ENCODE measurements at places on chromosomes 16 and 17. TPM values are rescaled to one million over a fixed set of nuclear protein-coding genes. Genes with fewer than 3 reads are reported as not detected.

The PRR11 gene
- total RNA-seq: 108 TPM

DNA sequence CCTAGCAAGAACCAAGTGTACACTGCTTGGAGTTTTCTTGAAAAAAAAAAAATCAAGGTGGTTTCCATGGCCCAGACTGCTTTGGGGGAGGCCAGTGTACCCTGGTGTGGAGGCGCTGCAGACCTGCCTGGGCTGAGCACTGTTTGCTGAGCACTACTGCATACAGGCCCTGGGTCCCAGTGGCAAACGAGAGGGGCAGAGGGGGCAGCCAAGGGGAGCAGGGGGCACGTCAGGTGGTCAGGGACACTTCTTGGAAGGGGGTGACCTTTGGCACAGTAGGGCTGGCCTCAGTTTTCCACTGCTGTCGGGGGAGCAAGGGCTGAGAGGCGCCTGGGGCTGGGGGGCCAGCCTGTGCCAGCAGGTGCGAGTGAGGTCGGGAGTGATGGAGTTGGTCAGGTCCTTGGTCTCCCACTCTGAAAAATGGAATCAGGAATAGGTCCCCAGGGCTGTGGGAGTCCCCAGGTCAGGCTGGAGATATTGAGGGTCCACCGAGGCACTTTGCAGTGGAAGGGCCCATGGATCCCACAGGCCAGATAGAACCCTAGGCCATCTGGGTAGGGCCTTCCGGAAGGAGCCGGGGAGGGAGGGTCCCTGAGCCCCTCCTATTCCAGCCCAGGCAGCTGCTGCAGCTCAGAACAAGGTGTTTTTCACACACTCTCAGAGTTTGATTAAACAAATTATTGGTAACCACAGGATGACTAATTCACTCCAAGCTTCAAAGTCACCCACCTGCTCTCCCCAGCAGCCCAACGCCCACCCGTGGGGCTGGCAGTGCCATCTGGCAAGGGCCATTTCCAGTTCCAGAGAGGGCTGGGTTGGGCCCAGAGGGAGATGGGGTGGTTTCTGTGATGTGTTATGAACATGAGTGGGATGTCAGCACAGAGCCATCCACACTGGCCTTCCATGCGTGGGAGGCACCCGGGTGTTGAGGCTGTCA is 3.5 kb downstream of the ZFPM1 start:
- H3K27me3 ChIP-seq: no peaks in the 10 kb centered on the region
- peaks cover 47% of the 10 kb centered on the region for H3K4me1 ChIP-seq
- no peaks in the 10 kb centered on the region for H3K36me3 ChIP-seq
- H3K27ac ChIP-seq: peak overlapping the region; percentile 97
- DNase-seq: peak; percentile 77

The NPIPA3 gene
- 1.3 TPM for total RNA-seq

DNA sequence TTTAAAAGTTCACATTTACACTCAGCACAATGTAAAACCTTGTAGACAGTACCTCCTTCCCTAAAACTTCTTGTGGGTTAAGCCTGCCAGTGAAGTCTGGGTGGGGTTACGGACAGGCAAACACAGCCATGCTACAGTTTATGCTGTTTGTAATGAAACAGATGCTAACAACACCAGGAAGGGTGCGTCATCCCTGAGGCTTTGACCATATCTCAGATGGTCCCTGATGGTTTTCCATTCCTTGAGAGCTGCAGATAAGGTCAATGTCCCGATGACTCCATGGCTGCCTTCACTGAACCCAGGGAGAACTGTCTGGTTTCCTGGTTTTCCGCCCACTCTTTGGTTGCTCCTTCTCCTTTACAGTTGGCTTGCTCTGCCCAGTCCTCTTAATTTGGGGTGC is 29.1 kb downstream of the GAS7 start:
- H3K27me3 ChIP-seq: peaks cover 34% of the 10 kb centered on the region
- H3K36me3 ChIP-seq: peaks cover 6% of the 10 kb centered on the region
- H3K4me1 ChIP-seq: peaks cover 17% of the 10 kb centered on the region
- H3K27ac ChIP-seq: no peak overlapping the region

The BCO1 gene
- total RNA-seq: not detected

DNA sequence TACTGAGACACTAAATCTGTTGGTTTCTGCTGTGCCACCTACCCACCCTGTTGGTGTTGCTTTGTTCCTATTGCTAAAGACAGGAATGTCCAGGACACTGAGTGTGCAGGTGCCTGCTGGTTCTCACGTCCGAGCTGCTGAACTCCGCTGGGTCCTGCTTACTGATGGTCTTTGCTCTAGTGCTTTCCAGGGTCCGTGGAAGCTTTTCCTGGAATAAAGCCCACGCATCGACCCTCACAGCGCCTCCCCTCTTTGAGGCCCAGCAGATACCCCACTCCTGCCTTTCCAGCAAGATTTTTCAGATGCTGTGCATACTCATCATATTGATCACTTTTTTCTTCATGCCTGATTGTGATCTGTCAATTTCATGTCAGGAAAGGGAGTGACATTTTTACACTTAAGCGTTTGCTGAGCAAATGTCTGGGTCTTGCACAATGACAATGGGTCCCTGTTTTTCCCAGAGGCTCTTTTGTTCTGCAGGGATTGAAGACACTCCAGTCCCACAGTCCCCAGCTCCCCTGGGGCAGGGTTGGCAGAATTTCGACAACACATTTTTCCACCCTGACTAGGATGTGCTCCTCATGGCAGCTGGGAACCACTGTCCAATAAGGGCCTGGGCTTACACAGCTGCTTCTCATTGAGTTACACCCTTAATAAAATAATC is 14.6 kb downstream of the STH start:
- H3K4me3 ChIP-seq: no peak overlapping the region
- no peaks in the 10 kb centered on the region for H3K4me1 ChIP-seq
- no peak for DNase-seq
- no peak overlapping the region for H3K27ac ChIP-seq

- no peaks in the 10 kb centered on the region for H3K36me3 ChIP-seq
- peak; percentile 78 for DNase-seq
- H3K27me3 ChIP-seq: peaks cover 15% of the 10 kb centered on the region
- H3K4me3 ChIP-seq: peak overlapping the region; percentile 65
Measured at GRCh38 chr16:9138731-9139501, 47.5 kb downstream of the HAPSTR1 start.

DNA sequence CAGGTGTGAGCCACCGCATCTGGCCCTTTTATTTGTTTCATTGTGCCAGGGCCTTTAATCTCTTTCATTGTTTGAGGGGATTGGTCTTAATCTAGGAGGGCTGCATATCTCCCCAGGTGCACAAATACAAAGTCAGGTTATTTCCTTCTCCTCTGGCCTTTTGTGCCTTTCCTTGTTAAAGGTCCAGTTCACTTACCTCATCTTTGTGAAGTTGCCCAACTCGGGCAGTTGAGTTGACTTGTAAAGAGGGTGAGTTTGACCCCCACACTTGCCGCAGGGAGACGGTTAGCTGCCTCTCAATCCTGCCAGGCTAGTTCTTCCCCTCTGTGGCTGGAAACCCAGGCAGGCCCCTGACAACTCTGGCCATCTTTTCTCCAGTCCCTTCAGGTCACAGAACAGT is 33.4 kb downstream of the TMEM92 start:
- peaks cover 65% of the 10 kb centered on the region for H3K4me1 ChIP-seq
- peak overlapping the region; percentile 32 for H3K27ac ChIP-seq
- H3K4me3 ChIP-seq: no peak overlapping the region

- no peak overlapping the region for H3K4me3 ChIP-seq
- H3K36me3 ChIP-seq: peaks cover 14% of the 10 kb centered on the region
- peak overlapping the region; percentile 67 for H3K27ac ChIP-seq
- peaks cover 29% of the 10 kb centered on the region for H3K4me1 ChIP-seq
- no peaks in the 10 kb centered on the region for H3K27me3 ChIP-seq
Measured at GRCh38 chr16:2769675-2770056, 7.4 kb downstream of the ELOB start.

GRCh38 chr16:79466111-79466510 is 134.4 kb downstream of the MAF start:
- H3K36me3 ChIP-seq: no peaks in the 10 kb centered on the region
- H3K4me3 ChIP-seq: no peak overlapping the region
- no peaks in the 10 kb centered on the region for H3K4me1 ChIP-seq
- no peak for DNase-seq
- H3K27ac ChIP-seq: no peak overlapping the region

The UMOD gene
- not detected for total RNA-seq

- no peak overlapping the region for H3K4me3 ChIP-seq
- no peaks in the 10 kb centered on the region for H3K36me3 ChIP-seq
- H3K4me1 ChIP-seq: peaks cover 35% of the 10 kb centered on the region
- no peaks in the 10 kb centered on the region for H3K27me3 ChIP-seq
- H3K27ac ChIP-seq: no peak overlapping the region
- no peak for DNase-seq
Measured at GRCh38 chr16:11632455-11632939, 35.8 kb upstream of the SNN start.

DNA sequence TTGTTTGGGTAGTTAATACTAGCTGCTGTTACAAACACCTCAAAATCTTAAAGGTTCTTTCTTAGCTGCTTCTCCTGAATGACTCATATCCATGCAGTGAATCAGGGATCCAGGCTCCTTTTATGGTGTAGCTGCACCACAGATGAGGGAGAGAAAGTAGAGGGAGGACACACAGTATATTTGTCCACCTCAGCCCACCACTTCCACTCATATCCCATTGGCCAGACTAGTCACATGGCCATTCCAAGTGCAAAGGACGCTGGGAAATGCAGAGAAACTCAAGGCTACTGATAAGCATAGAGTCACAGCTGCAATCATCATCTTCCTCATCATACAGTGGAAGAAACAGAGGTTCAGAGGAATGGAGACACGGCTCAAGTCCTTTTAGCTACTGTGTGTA is 63.8 kb downstream of the GSG1L start:
- no peak overlapping the region for H3K27ac ChIP-seq
- H3K27me3 ChIP-seq: no peaks in the 10 kb centered on the region
- H3K4me1 ChIP-seq: peaks cover 7% of the 10 kb centered on the region
- H3K36me3 ChIP-seq: no peaks in the 10 kb centered on the region

DNA sequence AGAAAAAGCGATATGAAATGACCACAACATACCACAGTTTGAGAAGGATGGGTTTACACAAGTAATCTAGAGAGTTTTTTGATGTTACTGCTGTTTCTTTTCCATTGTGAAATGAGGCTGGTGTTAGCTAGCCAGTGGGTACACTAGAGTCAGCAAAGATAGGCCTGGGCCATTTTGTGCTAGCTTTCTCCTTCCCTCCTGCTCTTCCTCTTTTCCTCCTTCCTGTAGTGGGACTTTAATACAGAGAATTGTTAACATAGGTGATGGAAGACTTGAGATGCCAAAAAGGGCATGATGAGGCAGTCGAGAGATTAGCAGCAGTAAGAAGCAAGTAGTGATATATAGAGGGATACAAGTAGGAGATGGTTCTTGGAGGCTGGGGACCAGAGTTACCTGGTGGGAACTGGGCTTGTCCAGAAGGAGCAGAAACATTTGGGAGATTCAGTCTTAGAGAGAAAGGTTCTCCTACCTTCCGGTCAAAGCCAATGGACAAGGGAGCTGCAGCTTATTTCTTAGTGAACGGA is 7.7 kb downstream of the NSRP1 start:
- no peak overlapping the region for H3K4me3 ChIP-seq
- no peaks in the 10 kb centered on the region for H3K27me3 ChIP-seq
- H3K4me1 ChIP-seq: peaks cover 50% of the 10 kb centered on the region
- H3K27ac ChIP-seq: no peak overlapping the region
- DNase-seq: no peak
- H3K36me3 ChIP-seq: peaks cover 3% of the 10 kb centered on the region

DNA sequence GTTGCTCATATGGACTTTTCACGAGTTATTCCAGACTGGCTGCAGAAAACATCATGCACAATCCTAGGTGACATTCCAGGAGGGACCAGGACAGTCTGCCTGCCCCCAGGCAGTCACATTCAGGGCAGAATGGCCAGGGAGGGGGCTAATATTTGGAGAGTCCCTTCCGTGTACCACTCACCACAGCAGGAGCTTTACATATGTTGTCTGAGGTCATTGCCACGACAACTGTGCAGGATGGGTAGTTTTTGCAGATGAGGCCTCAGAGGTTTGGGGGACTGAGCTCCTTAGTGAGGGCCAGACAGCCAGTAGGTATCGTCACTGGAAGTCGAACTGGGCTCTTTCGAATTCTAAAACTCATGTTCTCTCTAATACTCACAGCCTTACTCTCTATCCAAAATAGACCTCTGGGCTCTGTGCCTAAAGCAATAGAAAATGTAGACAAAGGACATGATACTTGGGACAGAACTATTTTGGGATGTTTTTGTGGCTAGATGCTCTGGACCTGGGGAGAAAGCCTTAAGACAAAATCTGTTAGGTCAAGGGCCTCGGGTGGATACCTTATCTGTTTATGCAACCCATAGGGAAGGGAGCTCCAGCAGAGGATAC is 338.5 kb downstream of the MAF start:
- H3K27ac ChIP-seq: no peak overlapping the region

The ROGDI gene
- total RNA-seq: 7.4 TPM

DNA sequence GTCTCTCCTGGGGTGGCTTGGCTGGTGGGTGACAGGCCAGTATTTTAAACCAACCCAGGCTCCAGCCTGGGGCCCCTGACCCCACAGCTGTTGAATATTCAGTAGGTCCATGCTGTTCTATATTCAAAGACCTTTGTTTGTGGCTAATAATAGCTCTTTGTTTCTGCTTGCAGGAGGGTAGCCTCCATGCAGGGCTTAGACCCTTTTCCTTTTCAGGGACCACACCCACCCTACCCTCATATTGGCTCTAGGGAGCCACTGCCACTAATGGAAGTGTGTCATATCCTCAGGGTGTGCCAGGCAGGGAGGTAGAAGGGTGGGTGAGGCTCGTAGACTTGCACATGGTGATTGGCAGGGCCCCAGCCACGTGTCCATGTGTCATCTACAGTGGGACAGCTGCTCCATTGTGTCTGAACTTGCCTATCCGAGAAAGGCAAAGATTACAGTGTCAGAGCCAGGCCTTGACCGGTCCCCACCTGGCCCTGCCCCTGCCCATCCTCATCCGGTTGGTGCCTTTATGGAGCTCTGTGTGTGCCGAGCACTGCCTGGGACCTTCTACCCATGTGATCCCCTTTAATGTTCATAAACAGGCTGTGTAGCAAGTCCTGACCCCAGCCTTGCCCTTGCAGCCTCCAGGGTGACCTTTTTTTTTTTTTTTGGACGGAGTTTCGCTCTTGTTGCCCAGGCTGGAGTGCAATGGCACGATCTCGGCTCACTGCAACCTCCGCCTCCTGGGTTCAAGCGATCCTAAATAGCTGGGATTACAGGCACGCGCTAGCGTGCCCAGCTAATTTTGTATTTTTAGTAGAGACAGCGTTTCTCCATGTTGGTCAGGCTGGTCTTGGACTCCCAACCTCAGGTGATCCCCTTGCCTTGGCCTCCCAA is 22.1 kb downstream of the TMC7 start:
- no peaks in the 10 kb centered on the region for H3K27me3 ChIP-seq
- H3K27ac ChIP-seq: no peak overlapping the region
- no peak for DNase-seq
- H3K4me1 ChIP-seq: no peaks in the 10 kb centered on the region
- H3K4me3 ChIP-seq: no peak overlapping the region

The NKD1 gene
- total RNA-seq: 2.4 TPM

The PLA2G10 gene
- not detected for total RNA-seq

- no peak overlapping the region for H3K27ac ChIP-seq
- H3K4me3 ChIP-seq: no peak overlapping the region
- H3K36me3 ChIP-seq: no peaks in the 10 kb centered on the region
- DNase-seq: no peak
Measured at GRCh38 chr16:61891460-61891859, 144.8 kb downstream of the CDH8 start.

Measured in activated T-cell treated with anti-CD3 and anti-CD28 coated beads, Interleukin-2, amount 50 U/mL, for 72 hours (primary cell).